Cardiac muscle cell (in vitro differentiated cells and primary cell): ENCODE measurements at places on chromosomes 6 and 20. TPM values are rescaled to one million over a fixed set of nuclear protein-coding genes. Genes with fewer than 3 reads are reported as not detected.

MTFR2 gene
- 2.0 and 2.5 TPM in 2 replicates for polyA plus RNA-seq

ZKSCAN8 gene
- 11.0 and 16.2 TPM in 2 replicates for polyA plus RNA-seq

HLA-DQA1 gene
- polyA plus RNA-seq: 0.27 TPM in 1 of 2 replicates, not detected in the other

GDAP1L1 gene
- polyA plus RNA-seq: 0.86 and 5.5 TPM in 2 replicates

HBS1L gene
- 57.8 and 89.6 TPM in 2 replicates for polyA plus RNA-seq

RSPO3 gene
- polyA plus RNA-seq: 170 and 280 TPM in 2 replicates

SLC22A3 gene
- not detected in 2 replicates for polyA plus RNA-seq

KCNG1 gene
- polyA plus RNA-seq: 34.1 and 60.1 TPM in 2 replicates

MRPS10 gene
- 37.8 and 39.8 TPM in 2 replicates for polyA plus RNA-seq

TRIM31 gene
- not detected in 2 replicates for polyA plus RNA-seq

SNPH gene
- 3.8 and 7.4 TPM in 2 replicates for polyA plus RNA-seq

TM9SF4 gene
- 54.6 and 71.3 TPM in 2 replicates for polyA plus RNA-seq

RPS10 gene
- polyA plus RNA-seq: 558 and 632 TPM in 2 replicates

ID4 gene
- polyA plus RNA-seq: 312 and 349 TPM in 2 replicates

CCM2L gene
- polyA plus RNA-seq: 0.35 and 0.79 TPM in 2 replicates

PI16 gene
- 0.07 and 0.37 TPM in 2 replicates for polyA plus RNA-seq

CGA gene
- 0.51 and 1.2 TPM in 2 replicates for polyA plus RNA-seq

AK9 gene
- 8.3 and 13.7 TPM in 2 replicates for polyA plus RNA-seq

C6orf136 gene
- 31.7 and 40.1 TPM in 2 replicates for polyA plus RNA-seq

TSHZ2 gene
- 10.4 and 16.5 TPM in 2 replicates for polyA plus RNA-seq

CDH26 gene
- polyA plus RNA-seq: 0.38 and 0.96 TPM in 2 replicates

BPI gene
- not detected in 2 replicates for polyA plus RNA-seq
